Neuronal stem cell (in vitro differentiated cells): ENCODE measurements at places on chromosomes 5 and 9.

DNA sequence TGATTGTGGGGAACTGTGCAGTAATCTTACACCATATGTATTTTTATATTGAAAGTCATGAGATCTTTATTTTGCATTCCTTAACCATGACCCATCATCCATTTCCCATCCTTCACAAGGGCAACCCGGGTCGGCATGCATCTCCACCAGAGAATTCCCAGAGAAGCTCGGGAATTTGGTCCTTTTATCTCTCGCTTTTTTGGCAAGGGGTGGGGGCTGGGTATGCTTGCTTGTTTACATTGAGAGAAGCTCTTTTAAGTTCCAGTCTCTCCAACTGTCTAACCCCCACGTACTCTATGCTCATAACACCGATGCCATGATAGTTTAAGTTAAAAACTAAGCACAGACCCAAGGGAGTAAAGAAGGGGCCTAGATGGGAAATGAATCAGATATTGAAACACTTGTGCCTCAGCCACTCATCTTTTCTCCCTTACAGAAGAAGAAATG, 109.9 kb upstream of the NFIB start:
- H3K36me3 ChIP-seq = no peaks in the 10 kb centered on the region
- peaks cover 12% of the 10 kb centered on the region for H3K4me1 ChIP-seq
- DNase-seq = no peak
- no peak overlapping the region for H3K27ac ChIP-seq
- no peak overlapping the region for H3K4me3 ChIP-seq
- H3K27me3 ChIP-seq = no peaks in the 10 kb centered on the region

DNA sequence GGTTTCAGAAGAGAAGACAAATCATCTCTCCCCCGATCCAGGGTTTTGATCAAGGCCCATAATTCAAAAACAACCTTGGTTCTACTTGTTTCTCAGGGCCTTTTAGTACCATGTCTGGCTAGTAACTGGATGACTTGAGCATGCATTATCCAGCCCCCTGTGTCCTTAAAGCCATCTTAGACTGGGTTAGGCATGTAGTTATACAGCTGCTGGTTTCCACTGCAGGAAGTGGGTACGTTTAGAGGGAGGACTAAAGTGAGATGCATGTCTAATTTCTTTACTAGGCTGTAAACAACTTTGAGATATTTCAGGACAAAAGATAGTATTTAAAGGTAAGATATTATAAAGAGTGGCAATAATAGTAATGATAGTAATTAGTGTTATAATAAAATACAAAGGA, 372.0 kb downstream of the PLK2 start:
- H3K27ac ChIP-seq = no peak overlapping the region
- H3K4me1 ChIP-seq = no peaks in the 10 kb centered on the region
- H3K36me3 ChIP-seq = no peaks in the 10 kb centered on the region
- no peaks in the 10 kb centered on the region for H3K27me3 ChIP-seq

- H3K27me3 ChIP-seq = no peaks in the 10 kb centered on the region
- no peak overlapping the region for H3K4me3 ChIP-seq
- H3K36me3 ChIP-seq = no peaks in the 10 kb centered on the region
- H3K4me1 ChIP-seq = no peaks in the 10 kb centered on the region
- no peak for DNase-seq
- H3K27ac ChIP-seq = no peak overlapping the region
Measured at GRCh38 chr9:134830126-134830525, 50.5 kb upstream of the FCN2 start.

- no peaks in the 10 kb centered on the region for H3K36me3 ChIP-seq
- DNase-seq = no peak
- H3K27ac ChIP-seq = no peak overlapping the region
Measured at GRCh38 chr5:488744-489688, 35.2 kb downstream of the SLC9A3 start.

GRCh38 chr5:109164001-109164400, 245.8 kb downstream of the PJA2 start:
- H3K4me1 ChIP-seq = peaks cover 2% of the 10 kb centered on the region
- H3K27ac ChIP-seq = no peak overlapping the region
- H3K27me3 ChIP-seq = no peaks in the 10 kb centered on the region
- no peak overlapping the region for H3K4me3 ChIP-seq
- no peak for DNase-seq

GRCh38 chr9:98614941-98615340, 93.8 kb downstream of the GABBR2 start:
- DNase-seq = no peak
- H3K4me3 ChIP-seq = no peak overlapping the region
- H3K27me3 ChIP-seq = no peaks in the 10 kb centered on the region
- no peaks in the 10 kb centered on the region for H3K4me1 ChIP-seq

DNA sequence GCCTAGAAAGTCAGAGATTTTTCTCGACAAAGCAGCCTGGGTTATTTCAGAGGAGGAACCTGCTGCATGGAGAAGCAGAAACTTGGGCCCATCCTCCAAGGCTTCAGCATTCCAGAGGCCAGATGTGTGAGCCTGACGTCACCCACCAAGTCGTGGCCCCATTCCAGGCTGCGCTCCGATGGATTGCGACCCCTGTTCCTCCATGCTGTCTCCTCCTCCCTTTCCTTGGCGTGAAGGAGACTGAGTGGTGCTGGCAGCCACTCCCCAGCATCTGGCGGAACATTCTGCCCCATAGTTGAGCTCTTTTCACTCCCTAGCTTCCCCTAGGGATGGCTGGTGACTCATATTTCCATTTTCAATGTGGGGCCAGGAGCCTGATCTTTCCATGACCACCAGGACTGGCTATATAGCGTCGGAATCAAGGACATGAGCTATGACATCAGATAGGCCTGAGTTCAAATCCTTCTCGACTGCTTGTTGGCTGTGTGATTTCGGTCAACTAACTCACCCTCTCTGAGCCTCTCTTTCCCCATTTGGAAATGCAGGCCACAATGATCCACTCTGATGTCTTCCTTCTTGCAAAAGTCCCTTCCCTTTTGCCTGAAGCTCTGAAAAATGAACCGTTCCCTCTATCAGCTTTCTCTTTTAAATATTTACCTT, 24.5 kb upstream of the DUSP1 start:
- H3K27ac ChIP-seq = no peak overlapping the region
- no peaks in the 10 kb centered on the region for H3K36me3 ChIP-seq
- DNase-seq = no peak
- H3K4me3 ChIP-seq = no peak overlapping the region
- peaks cover 2% of the 10 kb centered on the region for H3K4me1 ChIP-seq
- no peaks in the 10 kb centered on the region for H3K27me3 ChIP-seq

DNA sequence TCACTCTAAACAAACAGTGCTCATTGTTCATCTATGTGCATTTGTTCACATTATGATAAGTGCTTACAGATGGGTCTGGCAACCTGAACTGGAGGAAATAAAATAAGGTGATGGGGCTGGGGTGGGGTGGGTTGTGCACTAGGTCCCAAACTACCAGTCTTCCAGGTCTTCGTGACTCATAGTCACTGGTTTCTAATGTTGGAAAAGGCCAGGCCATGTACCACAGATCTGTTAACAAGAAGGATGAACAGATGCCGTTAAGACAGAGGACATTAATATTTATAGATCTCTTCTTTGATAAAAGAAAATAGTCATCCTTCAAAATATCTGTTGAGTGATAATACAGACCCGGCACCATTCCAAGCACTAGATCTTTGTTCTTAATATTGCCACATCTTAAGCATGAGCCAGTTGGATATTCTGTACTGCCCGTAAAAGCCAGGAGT, 71.4 kb upstream of the STARD4 start:
- H3K27ac ChIP-seq = no peak overlapping the region
- H3K27me3 ChIP-seq = no peaks in the 10 kb centered on the region
- no peaks in the 10 kb centered on the region for H3K4me1 ChIP-seq
- H3K4me3 ChIP-seq = no peak overlapping the region
- H3K36me3 ChIP-seq = no peaks in the 10 kb centered on the region

GRCh38 chr9:137315581-137316011, 13.5 kb upstream of the NRARP start:
- no peaks in the 10 kb centered on the region for H3K36me3 ChIP-seq
- H3K27ac ChIP-seq = peak overlapping the region; percentile 56
- no peak for DNase-seq
- H3K4me3 ChIP-seq = no peak overlapping the region

GRCh38 chr5:92505925-92506324, 1075.1 kb downstream of the NR2F1-AS1 start:
- no peak overlapping the region for H3K27ac ChIP-seq
- H3K4me1 ChIP-seq = no peaks in the 10 kb centered on the region
- H3K27me3 ChIP-seq = no peaks in the 10 kb centered on the region
- DNase-seq = no peak
- H3K36me3 ChIP-seq = no peaks in the 10 kb centered on the region
- H3K4me3 ChIP-seq = no peak overlapping the region

GRCh38 chr5:113336975-113337374, 97.8 kb downstream of the TSSK1B start:
- DNase-seq = no peak
- no peak overlapping the region for H3K4me3 ChIP-seq
- no peaks in the 10 kb centered on the region for H3K36me3 ChIP-seq
- H3K27ac ChIP-seq = no peak overlapping the region
- H3K4me1 ChIP-seq = no peaks in the 10 kb centered on the region
- no peaks in the 10 kb centered on the region for H3K27me3 ChIP-seq
